NCI-H2029 (cell line): ENCODE measurements at places on chromosomes 11 and 22.
A peak's percentile ranks its signal among the peaks of the same experiment; 100 is the strongest.

- no peak for DNase-seq
Observed at GRCh38 chr11:95374105-95374504, 143.1 kb upstream of the SESN3 start.

- DNase-seq = no peak
Observed at GRCh38 chr11:849104-849824, 6.6 kb downstream of the TSPAN4 start.

- no peak for DNase-seq
Observed at GRCh38 chr11:134638796-134639430, 226.9 kb upstream of the B3GAT1 start.

DNA sequence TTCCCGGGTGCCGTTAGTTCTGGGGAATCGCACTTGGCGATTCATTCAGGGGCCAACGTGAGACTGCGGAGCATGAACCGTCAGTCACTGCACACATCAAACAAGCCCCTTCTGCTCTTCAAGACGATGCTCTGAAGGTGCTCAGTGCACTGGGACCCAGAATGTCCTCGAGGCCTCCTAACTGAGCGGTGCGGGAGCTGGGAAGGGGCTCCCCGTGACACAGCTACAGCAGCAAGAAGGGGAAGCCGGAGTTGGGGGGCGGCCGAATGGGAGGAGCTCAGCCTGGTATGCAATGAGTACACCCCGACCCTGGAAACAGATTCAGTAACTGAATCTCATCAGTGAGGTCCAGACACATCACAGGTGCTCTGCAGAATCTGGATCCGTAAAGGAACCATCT lies 150.8 kb downstream of the SHANK2 start:
- no peak for DNase-seq

GRCh38 chr22:31945971-31946680 lies 1.8 kb downstream of the YWHAH start:
- no peak for DNase-seq

DNA sequence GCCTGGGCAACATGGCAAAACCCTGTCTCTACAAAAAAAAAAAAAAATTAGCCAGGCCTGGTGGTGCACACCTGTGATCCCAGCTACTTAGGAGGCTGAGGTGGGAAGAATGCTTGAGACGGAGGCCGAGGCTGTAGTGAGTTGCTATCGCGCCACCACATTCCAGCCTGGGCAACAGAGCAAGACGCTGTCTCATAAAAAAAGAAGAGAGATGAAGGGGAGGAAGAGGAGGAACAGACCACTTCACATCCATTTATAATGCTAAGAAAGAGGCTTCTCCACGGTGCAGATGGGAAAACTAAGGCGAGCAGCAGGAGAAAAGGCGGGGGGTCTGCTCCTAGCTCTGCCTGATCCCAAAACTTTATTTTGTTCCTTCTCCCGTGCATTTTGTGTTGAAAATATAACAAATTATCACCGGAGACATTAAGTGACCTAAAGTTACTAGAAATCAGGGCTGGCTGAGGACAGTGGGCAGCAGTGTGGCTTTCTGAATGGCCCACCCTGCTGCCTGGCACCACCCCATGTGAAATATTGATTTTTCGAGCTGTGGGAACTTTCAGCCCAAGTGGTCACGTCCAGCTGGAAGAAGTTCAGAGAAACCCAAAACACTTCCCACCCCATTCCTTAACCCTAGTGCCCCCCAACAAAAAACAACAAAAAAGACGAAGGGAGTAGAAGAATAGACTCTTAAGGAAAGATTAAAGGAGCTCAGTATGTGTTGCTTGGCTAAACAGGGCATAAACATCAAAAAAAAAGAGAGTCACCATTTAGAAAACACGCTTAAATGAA lies 9.5 kb downstream of the MYH9 start:
- no peak for DNase-seq

- DNase-seq = no peak
Observed at GRCh38 chr11:12832480-12833224, 158.4 kb downstream of the TEAD1 start.

DNA sequence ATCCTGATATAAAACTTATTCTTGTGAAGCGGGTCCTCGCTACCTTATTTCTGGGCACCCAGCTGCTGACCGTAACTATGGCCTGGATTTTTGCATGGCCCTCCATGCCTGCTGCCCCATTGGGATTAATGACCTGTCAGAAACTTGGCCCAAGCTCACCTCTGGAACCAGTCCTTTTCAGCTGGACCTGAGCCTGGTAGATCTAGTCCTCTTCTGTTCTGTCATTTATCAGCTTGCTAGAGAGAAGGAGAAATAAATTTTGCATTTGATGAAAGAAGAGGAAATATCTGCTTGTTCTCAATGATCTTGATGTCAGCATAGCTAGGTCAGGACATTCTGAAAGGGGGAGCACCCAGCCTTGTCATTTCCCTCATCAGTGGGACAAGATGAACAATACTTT lies 387.8 kb upstream of the LARGE1 start:
- no peak for DNase-seq

- peak; percentile 52 for DNase-seq
Observed at GRCh38 chr22:41917903-41918791, 3.3 kb upstream of the SHISA8 start.

GRCh38 chr11:116931206-116931953 lies 94.0 kb upstream of the APOA1 start:
- DNase-seq = no peak

GRCh38 chr11:78213526-78214330 lies 25.0 kb downstream of the USP35 start:
- no peak for DNase-seq

DNA sequence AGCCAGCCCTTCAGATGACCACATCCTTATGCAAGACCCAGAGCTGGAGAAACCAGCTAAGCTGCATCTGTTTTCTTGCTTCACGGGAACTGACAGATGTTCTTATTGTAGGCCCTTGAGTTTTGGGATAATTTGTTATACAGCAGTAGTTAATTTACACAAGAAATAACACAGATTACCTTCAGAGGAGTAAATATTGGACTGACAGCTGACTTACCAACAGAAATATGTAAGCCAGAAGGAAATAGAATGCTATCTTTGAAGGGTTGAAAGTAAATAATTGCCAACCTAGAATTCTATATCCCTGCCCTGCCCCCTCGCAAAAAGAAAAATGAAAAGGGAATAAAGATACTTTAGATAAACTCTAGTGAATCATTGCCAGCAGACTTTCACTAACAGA lies 124.1 kb downstream of the WNT7B start:
- no peak for DNase-seq

GRCh38 chr22:47837703-47838102 lies 1075.3 kb downstream of the TBC1D22A start:
- peak; percentile 5 for DNase-seq

GRCh38 chr22:44576311-44577260 lies 78.6 kb upstream of the RTL6 start:
- no peak for DNase-seq

GRCh38 chr11:108593214-108593922 lies at the start of gene EXPH5:
Gene EXPH5 (minus strand): TSS chr11:108593768. CDS start chr11:108593536, 232 bp downstream.
- peak; percentile 98 for DNase-seq

DNA sequence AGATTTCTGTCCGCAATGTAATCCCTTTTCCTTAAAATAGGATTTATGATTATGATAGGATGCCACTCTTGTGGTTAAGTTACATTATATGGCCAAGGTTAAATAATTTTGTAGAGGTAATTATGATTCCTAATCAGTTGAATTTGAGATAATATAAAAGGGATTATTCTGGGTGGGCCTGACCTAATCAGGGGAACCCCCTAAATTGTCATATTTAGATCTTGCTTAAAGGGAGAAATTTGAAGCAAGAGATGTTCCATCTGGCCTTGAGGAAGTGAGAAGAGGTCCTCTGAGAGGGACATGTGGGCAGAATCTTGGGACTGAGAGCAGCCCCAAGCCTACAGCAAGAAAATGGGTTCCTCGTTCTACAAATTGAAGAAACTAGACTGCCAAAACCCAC lies 1550.1 kb upstream of the TENM4 start:
- no peak for DNase-seq

GRCh38 chr11:18270102-18270501 lies 4.0 kb downstream of the SAA1 start:
- DNase-seq = no peak

DNA sequence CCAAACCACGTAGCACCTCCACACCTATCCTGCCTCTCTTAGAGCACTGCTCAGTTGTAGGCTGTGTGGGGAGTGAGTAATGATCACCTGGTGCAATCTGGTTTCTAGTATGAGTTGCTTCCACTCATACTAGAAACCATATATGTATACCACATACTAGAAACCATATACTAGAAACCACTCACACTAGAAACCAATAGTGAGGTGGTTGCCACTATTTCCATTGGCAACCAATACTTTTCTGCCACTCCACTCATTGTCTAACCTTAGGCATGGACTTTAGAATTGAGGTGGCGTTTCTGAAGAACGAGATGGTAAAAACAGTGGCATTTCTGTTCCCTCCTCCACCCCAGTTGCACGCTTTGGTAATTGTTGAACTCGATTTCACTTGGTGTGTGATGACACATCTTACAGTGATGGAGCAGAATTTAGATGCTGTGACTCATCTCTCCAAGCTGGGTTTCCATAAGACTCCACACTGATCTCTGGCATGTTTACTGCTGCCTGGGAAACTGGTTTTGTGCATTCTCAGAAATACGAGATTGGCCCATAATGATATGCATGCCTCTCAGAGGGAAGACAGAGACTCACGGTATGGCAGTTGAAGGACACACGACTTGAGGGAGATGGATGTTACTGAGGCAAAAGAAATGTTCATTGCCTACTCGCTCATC lies 82.9 kb downstream of the KIRREL3 start:
- no peak for DNase-seq

- DNase-seq = no peak
Observed at GRCh38 chr11:128732471-128733277, 38.8 kb downstream of the FLI1 start.

- DNase-seq = no peak
Observed at GRCh38 chr11:92225125-92225567, 528 bp downstream of the FAT3 start.

GRCh38 chr11:63478896-63479295 lies 12.1 kb downstream of the PLAAT5 start:
- peak; percentile 39 for DNase-seq

GRCh38 chr11:78954261-78954660 lies 379.6 kb upstream of the NARS2 start:
- DNase-seq = no peak

DNA sequence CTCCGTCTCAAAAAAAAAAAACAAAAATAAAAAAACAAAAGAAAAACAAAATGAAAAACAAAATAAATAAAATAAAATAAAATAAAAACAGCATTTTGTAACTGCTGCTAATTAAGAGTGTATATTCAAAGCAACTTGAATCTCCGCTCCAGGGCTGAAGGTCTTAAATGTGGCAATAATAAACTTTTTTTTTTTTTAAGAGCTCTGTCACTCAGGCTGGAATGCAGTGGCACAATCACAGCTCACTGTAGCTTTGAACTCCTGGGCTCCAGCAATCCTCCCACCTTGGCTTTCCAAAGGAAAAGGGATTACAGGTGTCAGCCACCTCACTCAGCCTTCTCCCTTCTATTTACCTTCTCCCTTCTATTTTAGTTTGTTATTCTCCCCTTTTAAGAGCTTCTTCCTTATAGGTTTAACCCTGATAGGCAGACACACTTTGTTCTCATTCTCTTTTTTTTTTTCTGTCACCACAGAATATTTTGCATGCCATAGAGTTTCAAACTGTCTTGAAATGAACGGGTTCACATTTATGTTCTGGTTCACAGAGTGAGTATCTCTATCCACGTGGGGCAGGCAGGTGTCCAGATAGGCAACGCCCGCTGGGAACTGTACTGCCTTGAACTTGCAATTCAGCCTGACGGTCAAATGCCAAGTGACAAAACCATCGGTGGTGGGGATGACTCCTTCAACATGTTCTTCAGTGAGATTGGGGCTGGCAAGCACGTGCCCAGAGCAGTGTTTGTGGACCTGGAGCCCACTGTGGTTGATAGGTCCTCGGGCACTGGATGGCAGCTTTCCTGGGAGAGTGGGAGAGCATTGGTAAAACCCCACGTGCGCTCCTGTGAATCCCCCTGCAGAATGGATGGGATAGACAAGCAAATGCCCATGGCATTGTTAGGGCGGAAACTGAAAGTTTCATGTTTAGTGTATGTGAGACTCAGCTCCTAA lies 19.4 kb downstream of the LRRC74B start:
- no peak for DNase-seq

DNA sequence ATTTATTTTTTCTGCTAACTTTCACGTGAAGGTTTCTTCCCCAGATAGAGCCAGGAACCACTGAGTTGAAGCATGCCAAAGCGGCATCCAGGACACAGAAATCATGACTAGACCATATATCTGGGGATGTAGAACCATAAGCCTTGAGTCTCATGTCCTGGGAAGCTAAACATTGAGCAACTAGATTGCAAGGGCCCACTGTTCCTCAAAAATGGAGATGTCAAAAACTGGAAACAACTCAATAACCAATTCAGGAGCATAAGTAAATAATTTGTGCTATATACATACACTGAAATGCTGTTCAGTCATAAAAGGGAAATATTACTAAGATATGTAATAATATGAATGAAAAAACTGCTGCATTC lies 29.0 kb upstream of the CARD16 start:
- DNase-seq = no peak

- DNase-seq = no peak
Observed at GRCh38 chr22:44463151-44463550, 34.9 kb downstream of the RTL6 start.

DNA sequence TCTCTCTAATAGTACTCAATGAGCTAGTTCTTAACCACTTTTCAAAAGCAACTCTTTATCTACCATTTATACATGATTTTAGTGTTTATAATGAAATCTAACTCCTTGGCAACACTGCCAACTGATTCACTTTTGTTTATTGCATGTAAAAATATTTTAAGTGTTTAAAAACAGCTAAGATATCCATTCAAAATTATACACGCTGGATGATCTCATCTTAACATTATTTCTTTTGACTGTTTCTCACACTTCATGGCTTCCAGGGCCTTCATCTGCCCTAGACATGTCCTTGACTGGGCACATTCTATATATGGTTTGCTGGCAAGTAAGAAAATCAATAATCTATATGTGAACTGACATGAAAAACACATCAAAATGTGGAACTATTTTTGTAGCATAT lies 414.6 kb upstream of the LUZP2 start:
- DNase-seq = no peak

- no peak for DNase-seq
Observed at GRCh38 chr11:96122601-96123074, 198.7 kb upstream of the MTMR2 start.

- DNase-seq = no peak
Observed at GRCh38 chr11:119700536-119701346, 28.3 kb downstream of the NECTIN1 start.

DNA sequence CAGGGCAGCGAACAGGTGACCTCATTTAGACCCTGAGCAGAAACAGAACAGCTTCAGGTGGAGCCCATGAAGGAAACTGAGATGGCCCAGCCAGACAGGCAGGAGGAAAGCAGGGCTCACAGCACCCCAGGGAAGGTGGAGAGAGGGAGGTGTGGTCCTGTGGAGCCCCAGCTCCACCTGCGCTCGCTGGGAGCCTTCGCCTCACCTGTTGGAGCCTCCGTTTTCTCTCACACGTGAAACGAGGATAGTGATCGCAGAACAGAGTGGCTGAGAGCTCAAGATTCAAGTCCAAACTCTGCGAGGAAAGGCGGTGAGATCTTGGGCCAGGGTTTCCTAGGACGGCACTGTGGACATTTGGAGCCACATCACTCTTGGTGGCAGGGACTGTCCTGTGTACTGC lies 8.6 kb upstream of the CERK start:
- DNase-seq = no peak

GRCh38 chr11:12069066-12069676 lies 41.2 kb upstream of the MICAL2 start:
- DNase-seq = no peak
